PC-9 (cell line): ENCODE measurements at places on chromosomes 5 and 9. TPM values are rescaled to one million over a fixed set of nuclear protein-coding genes. Genes with fewer than 3 reads are reported as not detected.

Gene HRCT1
- total RNA-seq: 2.0 and 3.6 TPM in 2 replicates

Gene KIF4B
- 0.13 TPM in 1 of 2 replicates, not detected in the other for total RNA-seq

Gene ACSL6
- not detected in 2 replicates for total RNA-seq

Gene LCP2
- total RNA-seq: not detected in 2 replicates

Gene SPIN1
- 102 and 112 TPM in 2 replicates for total RNA-seq

Gene DMGDH
- total RNA-seq: 8.1 and 8.4 TPM in 2 replicates

Gene ENTPD2
- total RNA-seq: 9.0 and 14.1 TPM in 2 replicates

- peaks cover 12% of the 10 kb centered on the region; the same call in 1 of the 2 replicates for H3K36me3 ChIP-seq
- H3K4me1 ChIP-seq: peaks cover 62% of the 10 kb centered on the region
- DNase-seq: peak; percentile 97
- H3K27ac ChIP-seq: peak overlapping the region; percentile 95
- H3K27me3 ChIP-seq: no peaks in the 10 kb centered on the region
Observed at GRCh38 chr9:112112519-112112918, 62.6 kb downstream of the SUSD1 start.

DNA sequence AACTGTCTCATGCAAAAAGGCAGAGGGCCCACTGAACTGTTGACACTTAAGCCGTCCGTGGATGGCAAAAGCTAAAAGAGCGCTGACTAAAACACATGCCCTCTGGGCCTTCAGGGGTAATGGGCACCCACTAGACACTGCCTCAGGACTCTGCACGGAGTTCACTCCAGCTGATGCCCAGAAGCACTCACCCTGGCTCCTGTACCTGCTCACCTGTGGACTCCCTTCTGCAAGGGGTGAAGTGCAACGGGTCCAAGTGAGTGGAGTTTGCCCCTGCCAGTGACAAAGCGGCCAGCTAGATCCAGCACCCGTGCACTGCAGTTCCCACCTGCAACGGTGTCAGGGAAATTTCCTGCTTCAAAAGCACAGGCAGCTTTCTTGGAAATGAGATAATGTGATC lies 50.2 kb downstream of the SLC1A1 start:
- H3K27ac ChIP-seq: no peak overlapping the region
- H3K36me3 ChIP-seq: no peaks in the 10 kb centered on the region
- H3K4me1 ChIP-seq: no peaks in the 10 kb centered on the region

- H3K27me3 ChIP-seq: no peaks in the 10 kb centered on the region
- H3K36me3 ChIP-seq: no peaks in the 10 kb centered on the region
- no peak overlapping the region for H3K27ac ChIP-seq
Observed at GRCh38 chr5:100790170-100790665, 112.9 kb downstream of the ST8SIA4 start.

GRCh38 chr5:52605317-52606313 lies 182.1 kb upstream of the ITGA1 start:
- no peak for DNase-seq
- no peak overlapping the region for H3K4me3 ChIP-seq
- no peak overlapping the region for H3K27ac ChIP-seq
- no peaks in the 10 kb centered on the region for H3K4me1 ChIP-seq

- no peaks in the 10 kb centered on the region for H3K4me1 ChIP-seq
- no peaks in the 10 kb centered on the region for H3K27me3 ChIP-seq
- H3K4me3 ChIP-seq: no peak overlapping the region
Observed at GRCh38 chr5:67310169-67310568, 113.6 kb upstream of the CD180 start.

- no peak overlapping the region for H3K27ac ChIP-seq
- no peaks in the 10 kb centered on the region for H3K36me3 ChIP-seq
- H3K27me3 ChIP-seq: no peaks in the 10 kb centered on the region
- H3K4me1 ChIP-seq: no peaks in the 10 kb centered on the region
- no peak for DNase-seq
Observed at GRCh38 chr9:15101095-15101494, 190.9 kb upstream of the FREM1 start.

- H3K4me3 ChIP-seq: no peak overlapping the region
- H3K36me3 ChIP-seq: peaks cover 12% of the 10 kb centered on the region; the same call in 1 of the 2 replicates
- no peak for DNase-seq
- H3K4me1 ChIP-seq: no peaks in the 10 kb centered on the region
- no peak overlapping the region for H3K27ac ChIP-seq
Observed at GRCh38 chr9:92642041-92642451, 27.9 kb downstream of the IPPK start.

DNA sequence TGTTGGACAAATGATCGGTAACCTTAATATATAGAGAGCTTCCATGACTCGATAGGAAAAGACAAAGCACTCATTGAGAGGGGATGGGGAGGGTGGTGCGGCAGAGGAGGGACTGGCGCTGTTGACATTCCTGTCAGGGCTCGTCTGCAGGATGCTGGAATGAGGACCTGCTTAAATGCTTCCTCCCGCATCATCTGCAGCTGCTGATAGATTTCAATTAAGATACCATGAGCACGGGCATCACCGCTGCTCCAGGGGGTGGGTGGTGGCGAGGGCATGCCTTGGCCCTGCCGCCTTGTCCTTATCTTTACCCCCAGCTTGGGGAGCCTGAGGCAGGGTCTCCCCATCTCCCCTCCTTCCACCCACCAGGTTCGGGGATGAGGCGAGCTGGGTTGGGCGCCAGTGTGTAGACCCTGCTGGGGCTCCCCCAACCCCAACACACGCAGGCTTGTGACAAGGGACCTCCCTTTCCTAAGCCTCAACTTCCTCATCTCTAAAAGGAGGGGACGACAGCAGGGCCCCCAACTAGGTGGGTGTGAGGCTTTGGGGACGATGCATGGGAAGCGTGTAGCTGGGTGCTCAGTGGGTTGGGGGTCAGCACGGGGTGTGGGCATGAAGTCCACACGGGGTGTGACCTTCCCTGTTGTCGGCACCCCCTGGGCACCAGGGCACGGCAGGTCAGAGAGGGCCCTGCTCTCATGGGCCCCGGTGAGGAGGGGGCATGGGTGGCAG lies 11.7 kb upstream of the QRFP start:
- DNase-seq: no peak
- H3K27ac ChIP-seq: no peak overlapping the region
- no peak overlapping the region for H3K4me3 ChIP-seq
- H3K4me1 ChIP-seq: 0 out of 2 replicates have a peak, but pooled peaks cover 4% of the 10 kb centered on the region
- H3K27me3 ChIP-seq: no peaks in the 10 kb centered on the region

- H3K27ac ChIP-seq: no peak overlapping the region
- H3K27me3 ChIP-seq: no peaks in the 10 kb centered on the region
- no peaks in the 10 kb centered on the region for H3K4me1 ChIP-seq
- H3K4me3 ChIP-seq: no peak overlapping the region
- DNase-seq: no peak
- H3K36me3 ChIP-seq: no peaks in the 10 kb centered on the region
Observed at GRCh38 chr5:126499853-126500342, 76.7 kb downstream of the GRAMD2B start.

DNA sequence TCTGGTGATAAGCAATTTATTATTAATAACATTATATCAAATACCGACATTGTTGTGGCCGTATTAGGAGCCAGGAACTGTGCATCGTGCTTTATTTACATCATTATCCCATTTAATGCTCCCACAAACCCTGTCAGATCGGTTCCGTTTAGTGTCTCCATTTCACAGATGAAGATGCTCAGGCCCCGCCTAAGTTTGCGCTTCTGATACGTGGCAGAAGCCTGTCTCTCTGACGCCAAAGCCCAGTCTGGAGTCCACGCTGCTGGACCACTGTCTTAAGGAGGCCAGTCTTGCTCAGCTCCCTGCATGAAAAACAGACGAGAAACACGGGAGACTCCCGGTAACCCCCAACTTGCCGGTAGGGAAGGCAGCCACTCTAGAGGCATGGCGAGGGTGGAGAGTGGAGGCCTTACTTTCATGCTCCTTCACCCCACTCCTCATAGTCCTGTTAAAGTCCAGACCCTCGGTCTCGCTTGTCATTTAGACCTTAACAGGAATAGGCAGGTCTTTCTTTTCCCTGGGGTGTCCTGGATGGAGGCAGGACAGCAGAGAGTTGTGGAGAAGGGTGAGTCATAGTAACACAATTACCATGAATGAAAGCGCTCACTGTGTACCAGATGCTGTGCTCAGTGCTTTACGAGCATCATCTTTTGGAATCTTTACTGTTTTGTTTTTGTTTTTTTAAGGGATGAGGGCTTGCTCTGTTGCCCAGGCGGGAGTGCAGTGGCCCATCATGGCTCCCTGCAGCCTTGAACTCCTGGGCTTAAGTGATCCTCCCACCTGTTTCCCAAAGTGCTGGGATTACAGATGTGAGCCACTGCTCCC lies 872 bp downstream of the TXNDC15 start:
- peak; percentile 48 for DNase-seq
- 0 out of 2 replicates have a peak, but pooled peaks cover 8% of the 10 kb centered on the region for H3K4me1 ChIP-seq
- no peaks in the 10 kb centered on the region for H3K27me3 ChIP-seq
- H3K4me3 ChIP-seq: peak overlapping the region; percentile 85
- peak overlapping the region; percentile 42 for H3K27ac ChIP-seq

DNA sequence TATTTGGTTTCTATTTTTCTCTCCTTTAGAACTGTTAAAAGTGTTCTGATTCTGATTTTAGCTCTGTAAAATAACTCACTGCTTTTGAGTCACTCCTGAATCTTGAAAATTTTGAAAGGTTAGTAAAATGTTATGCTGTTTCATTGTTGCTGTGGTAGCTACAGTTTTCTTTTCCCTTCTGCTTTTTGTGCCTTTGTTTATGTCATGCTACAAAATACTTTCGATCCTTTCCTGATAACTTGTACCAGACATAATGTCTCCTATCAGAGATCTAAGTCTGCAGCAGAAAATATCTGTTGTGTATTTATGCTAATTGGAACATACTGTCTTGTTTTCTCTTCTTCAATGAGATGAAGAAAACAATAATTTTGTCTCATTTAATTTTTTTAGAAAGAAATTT lies 26.9 kb upstream of the CEP120 start:
- no peak overlapping the region for H3K4me3 ChIP-seq
- no peaks in the 10 kb centered on the region for H3K27me3 ChIP-seq
- no peaks in the 10 kb centered on the region for H3K36me3 ChIP-seq
- peaks cover 12% of the 10 kb centered on the region for H3K4me1 ChIP-seq

DNA sequence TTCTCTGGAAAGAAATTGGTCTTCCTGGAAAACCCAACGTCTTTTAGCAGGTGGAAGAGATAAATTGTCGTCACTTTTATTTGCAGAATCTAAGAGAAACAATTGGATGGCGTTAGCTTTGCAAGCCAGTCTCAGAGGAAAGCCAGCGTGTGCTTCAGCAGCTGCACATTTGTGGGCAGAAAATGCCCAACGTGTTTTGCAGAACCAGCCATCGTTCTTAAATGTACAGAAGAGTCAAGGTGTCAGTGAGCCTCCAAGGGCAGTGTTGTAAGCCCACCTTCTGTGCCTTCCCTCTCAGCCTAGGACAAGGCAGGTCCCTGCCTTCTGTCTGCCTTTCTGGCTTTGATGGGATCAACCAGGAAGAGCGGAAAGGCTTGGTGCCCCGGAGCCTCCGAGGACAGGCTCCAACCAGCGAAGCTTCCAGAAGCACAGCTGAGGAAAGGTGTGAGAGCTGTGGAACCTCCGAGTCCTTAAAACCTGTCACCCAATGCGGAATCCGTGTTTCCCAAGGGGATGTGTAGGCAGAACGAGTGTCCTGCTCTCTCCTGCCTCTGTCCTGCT lies 116.0 kb upstream of the IRX2 start:
- DNase-seq: no peak
- H3K27me3 ChIP-seq: peaks cover 92% of the 10 kb centered on the region
- no peak overlapping the region for H3K27ac ChIP-seq
- H3K36me3 ChIP-seq: no peaks in the 10 kb centered on the region

- H3K4me1 ChIP-seq: no peaks in the 10 kb centered on the region
- peaks cover 23% of the 10 kb centered on the region; the same call in 1 of the 2 replicates for H3K27me3 ChIP-seq
- H3K27ac ChIP-seq: no peak overlapping the region
- no peak overlapping the region for H3K4me3 ChIP-seq
- H3K36me3 ChIP-seq: no peaks in the 10 kb centered on the region
Observed at GRCh38 chr5:157271740-157272271, 5.9 kb downstream of the CYFIP2 start.

DNA sequence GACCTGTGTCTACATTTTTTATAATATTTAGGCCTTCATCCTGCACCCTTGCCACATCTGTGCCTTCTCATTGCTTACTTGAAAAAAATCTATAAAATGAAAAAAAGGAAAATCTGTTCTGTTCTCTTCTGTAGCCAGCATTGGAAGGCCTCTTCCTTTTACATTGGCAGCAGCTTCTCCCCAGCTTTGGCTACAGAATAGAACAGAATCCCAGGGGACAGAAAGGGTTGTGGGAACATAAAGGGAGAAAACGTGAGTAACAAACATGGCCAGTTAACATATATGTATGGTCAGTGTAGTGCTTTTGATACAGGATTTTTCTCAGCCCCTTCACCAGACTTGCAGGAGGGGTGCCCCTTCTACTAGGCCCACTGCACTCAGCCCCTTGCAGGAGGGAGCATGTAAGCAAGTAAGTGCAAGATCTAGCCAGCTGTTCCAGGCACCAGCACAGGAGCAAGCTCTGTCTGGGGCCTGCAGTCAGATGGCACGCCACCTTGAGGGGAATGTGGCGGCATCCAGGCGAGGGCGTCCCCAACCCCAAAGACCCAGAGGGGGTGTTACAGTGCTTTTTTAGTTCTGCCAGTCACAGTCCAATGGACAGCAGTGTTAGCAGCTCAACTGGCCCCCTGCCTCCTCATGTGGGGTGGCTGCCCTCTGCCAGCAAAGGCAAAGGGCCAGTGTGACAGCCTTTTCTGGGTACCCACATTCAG lies 330.5 kb upstream of the ZNF462 start:
- no peaks in the 10 kb centered on the region for H3K27me3 ChIP-seq
- no peak for DNase-seq
- no peaks in the 10 kb centered on the region for H3K4me1 ChIP-seq
- no peaks in the 10 kb centered on the region for H3K36me3 ChIP-seq

DNA sequence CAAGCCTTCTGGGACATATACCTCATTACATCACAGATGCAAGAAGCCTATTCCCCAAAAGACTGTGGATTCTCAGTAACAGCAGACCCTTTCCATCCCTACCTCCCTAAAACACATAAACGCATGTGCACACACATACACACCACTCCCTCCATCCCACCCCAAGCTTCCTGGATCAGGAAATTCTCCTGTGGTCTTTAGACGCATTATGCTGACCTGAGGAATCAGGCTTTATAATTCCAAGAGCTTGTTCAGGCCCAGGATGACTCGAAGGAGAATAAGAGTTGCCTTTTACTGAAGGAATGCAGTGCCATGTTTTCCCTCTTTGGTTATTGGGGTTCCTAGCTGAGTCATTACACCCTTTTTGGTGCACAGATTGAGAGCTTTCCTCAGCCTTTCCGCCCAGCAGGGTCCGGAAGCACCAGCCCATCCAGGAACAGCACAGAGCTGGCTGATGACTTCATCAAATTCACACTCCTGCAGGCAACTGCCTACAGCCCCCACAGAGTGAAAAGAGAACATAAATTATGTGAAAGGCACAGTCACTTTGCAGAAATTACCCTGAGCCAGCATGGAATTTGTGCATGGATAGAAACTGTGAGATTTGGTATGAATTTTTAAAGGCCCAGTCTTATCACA lies 385.0 kb upstream of the TRPC7 start:
- no peak for DNase-seq
- no peaks in the 10 kb centered on the region for H3K36me3 ChIP-seq
- H3K27ac ChIP-seq: no peak overlapping the region
- no peak overlapping the region for H3K4me3 ChIP-seq
- H3K27me3 ChIP-seq: no peaks in the 10 kb centered on the region

GRCh38 chr5:58235299-58235698 lies 224.6 kb downstream of the PLK2 start:
- peak overlapping the region; percentile 52 for H3K27ac ChIP-seq
- DNase-seq: peak; percentile 90
- peaks cover 43% of the 10 kb centered on the region for H3K4me1 ChIP-seq
- no peaks in the 10 kb centered on the region for H3K27me3 ChIP-seq
- 0 out of 2 replicates have a peak, but pooled peaks cover 2% of the 10 kb centered on the region for H3K36me3 ChIP-seq
